DMS53 (cell line): ENCODE measurements at places on chromosomes 7 and 10.
A peak's percentile ranks its signal among the peaks of the same experiment; 100 is the strongest.

DNA sequence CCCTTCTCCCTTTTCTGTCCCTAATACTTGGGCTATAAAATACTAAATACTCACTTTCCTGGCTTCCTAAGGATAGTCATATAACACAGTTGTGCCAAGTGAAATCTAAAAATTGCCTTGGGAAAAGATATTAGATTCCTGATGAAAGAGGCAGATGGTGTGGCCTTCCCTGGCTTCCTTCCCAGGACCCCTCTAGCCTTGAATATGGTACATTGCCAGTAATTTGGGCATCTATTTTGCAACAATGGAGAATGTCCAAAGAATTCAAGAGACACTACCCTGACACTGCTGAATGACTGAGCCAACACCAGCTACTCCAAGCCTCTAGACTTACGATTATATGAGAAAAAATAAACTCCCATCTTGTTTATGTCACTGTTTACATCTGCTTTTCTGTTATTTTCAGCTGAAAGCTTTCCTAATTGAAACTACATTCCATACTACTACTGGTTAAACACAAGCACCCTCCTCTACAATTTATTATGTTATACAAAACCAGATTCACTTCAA is 17.9 kb downstream of the COPG2 start:
- DNase-seq: no peak

DNA sequence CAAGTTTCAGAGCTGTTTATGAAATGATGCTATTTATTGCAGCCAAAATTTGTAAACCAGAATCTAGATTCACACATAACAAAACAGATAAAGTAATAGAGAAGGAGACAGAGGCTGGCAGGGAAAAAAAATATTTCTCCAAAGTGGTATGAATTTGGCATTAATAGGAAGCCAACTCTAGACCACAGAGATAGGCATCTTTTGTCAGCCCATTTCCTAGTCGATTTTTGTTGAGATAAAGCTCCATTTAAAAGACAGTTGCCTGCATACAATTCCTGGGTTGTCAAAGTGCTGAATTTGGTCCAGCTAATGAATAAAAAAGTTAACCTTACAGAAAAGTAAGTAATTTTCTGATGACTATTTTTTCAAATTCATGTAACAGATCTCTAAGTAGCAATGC is 219.3 kb downstream of the ELMO1 start:
- DNase-seq: no peak

- no peak for DNase-seq
Measured at GRCh38 chr7:12761111-12761510, 73.7 kb downstream of the ARL4A start.

- DNase-seq: no peak
Measured at GRCh38 chr7:78080241-78080640, 281.7 kb downstream of the PHTF2 start.

DNA sequence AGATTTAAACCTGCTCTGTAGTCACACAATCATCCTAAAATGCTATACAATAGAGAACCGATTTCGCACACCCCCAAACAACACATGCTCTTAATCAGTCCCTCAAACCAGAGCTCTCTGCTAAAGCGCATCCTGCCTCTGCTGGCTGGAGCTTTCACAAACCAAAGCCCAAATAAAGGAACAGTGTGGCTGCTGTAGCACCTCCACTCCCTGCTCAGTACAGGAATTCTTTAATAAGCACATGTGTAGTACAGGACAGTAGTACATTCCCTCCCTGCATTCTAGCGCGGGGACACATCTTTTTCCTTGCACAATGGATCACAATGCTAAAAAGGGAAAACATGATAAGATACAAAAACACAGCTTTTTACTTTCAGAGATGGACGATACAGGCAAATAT is 684.6 kb downstream of the MAGI2 start:
- no peak for DNase-seq

DNA sequence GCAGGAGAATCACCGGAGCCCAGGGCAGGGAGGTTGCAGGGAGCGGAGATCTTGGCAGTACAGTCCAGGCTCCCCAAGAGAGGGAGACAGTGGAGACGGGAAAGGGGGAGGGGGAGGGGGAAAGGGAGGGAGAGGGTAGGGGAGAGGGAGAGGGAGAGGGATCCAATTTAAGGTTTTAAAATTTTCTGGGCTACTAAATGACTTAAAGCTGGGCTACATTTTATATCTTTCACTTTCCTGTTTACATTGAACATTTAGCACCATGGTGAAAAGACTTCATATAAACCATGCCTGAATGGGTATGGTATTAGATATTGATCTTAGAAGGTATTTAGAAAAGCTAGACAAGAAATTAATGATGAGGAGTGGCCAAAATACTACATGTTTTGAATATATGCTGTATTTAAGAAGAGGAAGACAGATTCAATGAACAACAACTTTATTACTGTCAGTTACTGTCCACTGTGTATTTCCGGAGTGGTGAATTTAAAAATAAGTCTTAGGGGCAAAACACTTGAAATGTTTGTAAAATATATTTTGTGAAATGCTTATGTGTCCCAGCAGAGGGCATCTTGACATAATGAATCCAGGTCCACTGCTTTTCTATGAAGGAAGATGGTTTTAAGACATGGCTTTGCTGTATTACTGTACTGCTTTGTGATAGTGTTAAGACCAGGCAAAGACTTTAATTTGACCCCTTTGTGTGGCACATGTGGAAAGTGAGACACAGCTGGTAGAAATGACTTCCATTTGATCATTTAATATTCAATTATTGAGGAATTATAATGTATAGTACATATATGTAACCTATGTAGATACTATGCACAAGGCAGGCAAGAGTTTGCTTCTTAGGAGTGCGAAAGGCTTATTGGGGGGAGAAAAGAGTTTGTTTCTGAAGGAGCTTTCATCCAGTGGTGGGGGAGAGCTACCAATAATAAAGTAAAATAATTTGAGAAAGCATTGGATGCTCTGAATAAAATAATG is 52.8 kb downstream of the NRF1 start:
- peak; percentile 83 for DNase-seq

DNA sequence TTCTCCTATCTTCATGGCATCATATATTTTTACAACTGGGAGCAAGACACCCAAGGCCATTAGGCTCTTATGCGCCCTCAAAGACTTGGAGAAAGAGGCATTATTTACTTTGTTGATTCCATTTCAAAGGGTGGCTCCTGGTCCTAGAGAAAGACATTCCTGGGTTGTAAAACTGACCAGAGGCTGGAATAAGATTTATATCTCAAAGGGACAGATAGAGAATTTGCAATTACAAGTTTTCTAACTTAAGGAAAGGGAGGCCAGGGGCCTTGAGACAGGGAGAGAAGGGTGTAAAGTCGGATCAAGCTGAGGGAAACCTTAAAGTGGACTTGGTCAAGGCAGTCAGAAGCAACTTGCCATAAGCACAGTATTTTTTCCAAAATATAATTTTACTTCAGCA is 1086.0 kb downstream of the SORCS3 start:
- no peak for DNase-seq

GRCh38 chr10:61337741-61338140 is 115.4 kb downstream of the TMEM26 start:
- DNase-seq: no peak

DNA sequence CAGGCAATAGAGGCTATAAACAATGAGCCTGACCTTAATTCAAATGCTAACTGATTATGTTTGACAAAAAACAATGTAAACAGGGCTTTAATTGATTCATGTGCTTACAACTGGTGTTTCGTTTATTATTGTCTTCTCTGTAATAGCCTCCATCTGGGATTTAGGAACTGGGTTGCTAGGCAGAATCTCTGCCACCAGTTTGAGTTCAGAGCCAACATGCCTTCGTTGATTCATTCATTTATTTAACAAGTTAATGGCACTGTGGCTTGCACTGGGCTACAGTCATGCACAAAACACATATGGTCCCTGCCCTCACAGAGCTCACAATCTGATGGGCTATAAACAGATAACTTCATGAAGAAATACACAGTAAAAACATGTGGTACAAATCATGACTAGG is 19.6 kb upstream of the CDHR3 start:
- DNase-seq: no peak

DNA sequence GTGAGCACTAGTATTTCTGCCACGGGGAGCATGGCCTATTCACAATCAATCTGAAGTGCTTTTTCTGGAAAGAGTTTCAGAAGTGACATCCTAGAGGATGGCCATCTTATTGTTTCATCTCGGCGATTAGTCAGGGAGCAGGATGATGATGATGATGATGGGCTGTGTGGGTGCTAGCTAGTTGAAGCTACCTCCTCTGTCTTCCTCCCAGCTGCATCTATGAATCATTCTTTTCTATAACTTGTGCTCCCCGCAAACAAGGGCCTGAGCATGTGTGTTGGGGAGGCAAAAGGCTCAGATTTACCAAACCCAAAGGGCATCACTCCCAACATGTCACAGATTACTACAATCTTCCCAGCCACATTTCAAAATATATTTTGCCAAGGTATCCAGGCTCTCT is 118.7 kb upstream of the LAMB4 start:
- DNase-seq: no peak

- DNase-seq: peak; percentile 96
Measured at GRCh38 chr7:95772298-95772770, at the start of gene DYNC1I1. TSS of gene DYNC1I1 (plus strand) at chr7:95772554. CDS start at chr7:95804730, 32,176 bp downstream.

- no peak for DNase-seq
Measured at GRCh38 chr7:55244006-55244745, 121.0 kb upstream of the LANCL2 start.

DNA sequence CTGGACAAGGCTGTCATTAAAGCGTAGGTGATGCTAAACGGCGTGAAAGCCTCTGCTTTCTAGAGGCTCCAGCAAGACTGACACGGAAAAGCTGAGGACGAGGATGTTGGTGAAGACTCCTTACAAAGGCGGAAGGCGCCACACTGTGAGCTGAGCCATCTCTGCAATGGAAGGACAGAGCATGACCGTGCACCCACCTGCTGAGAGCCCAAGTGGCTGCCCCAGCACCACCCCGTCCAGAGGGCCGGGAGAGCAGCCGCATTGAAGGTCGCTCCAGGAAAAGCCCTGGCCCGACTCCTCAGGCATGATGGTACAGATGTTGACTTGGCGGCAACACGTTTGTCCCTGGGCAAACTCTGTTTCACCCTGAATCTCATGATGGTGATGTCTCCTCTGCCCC is 492.7 kb downstream of the DNAJB6 start:
- no peak for DNase-seq

DNA sequence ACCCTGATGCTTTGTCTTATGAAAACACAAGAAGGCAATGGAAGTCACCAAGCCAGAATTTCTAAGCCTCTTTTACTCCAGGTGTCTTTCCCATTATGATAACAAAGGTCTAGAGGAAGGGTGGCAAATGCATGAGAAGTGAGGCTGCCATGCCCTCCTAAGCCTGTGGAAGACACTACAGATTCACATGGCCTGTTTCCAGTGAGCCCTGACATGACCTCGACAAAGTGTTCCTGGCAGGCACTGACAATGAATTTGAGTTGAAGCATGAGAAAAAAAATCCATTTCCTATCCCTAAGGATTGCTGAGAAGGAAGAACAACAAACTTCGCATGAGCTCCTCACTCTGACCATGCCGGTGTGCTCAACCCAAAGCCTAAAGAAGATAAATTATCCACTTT is 268.0 kb downstream of the HTR7 start:
- peak; percentile 4 for DNase-seq

DNA sequence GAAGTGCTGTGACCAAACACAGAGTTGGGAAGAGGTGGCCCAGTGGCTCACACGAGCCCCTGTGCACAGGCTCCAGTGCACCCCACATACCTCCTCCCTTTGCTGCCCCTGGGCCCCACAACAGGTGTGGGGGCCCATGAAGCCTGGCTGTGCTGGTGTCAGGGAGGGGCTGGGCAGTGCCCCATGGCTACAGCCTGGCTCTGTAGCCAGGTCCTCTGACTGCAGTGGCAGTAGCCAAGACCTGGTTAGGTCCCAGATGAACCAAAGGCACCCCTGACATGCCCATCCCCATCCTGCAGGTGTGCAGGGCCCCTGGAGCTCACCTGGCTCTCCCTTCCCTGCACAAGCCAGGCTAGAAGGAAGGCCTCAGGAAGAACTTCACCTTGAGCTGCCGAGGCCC is 176.3 kb downstream of the GRID1 start:
- DNase-seq: no peak

- no peak for DNase-seq
Measured at GRCh38 chr10:45505311-45505710, 131.3 kb downstream of the ALOX5 start.

DNA sequence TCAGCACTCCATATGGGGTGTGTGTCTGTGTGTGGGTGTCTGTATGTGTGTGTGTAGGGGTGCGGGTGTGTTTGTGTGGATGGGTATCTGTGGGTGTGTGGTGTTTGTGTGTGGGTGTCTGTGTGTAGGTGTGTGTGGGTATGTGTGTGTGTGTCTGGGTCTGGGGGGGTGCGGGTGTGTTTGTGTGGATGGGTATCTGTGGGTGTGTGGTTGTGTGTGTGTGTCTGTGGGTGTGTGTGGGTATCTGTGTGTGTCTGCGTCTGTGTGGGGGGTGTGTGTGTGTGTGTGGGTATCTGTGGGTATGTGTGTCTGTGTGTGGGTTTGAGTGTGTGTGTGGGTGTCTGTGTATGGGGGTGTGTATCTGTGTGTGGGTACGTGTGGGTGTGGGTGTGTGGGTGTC is 148.7 kb downstream of the RGS10 start:
- DNase-seq: no peak

DNA sequence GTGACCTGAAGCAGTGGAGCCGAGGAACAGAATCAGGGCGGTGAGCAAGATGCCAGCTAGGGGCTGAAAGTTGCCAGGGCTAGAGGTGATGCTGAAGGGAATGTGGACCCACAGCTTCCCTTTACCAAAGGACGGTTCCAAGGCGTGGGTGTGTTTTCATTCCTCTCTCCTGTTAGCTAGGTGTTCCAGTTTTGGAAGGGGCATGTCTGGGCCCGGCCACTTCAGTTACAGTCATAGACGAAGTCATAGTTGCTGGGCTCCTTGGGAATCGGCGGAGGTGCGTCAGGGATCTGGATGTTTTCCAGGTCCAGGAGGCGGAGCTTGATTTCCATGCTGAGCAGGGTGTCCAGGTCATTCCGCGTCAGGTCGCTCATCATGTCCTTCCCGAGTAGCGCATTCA is 131.0 kb upstream of the AOAH start:
- no peak for DNase-seq

DNA sequence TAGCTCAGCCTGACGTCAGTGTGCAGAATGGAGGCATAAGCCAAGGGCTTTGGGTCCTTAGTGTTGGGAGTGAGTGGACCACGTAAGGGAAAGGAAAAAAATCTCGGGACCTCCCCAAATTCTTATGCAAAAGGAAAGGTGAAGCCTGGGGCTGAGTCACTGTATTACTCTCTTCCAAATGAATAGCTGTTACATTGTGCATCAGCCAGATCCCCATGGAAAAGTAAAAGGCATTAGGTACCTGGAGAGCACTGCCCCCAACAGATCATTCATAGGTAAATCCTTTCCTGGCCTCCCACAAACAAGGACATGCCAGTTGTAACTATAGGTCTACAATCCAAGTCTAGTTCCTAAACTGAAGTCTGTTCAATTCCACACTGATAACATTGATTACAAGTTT is 170.5 kb downstream of the C1GALT1 start:
- DNase-seq: peak; percentile 69
